SK-N-MC (cell line): ENCODE measurements at places on chromosomes 16 and 17.

DNA sequence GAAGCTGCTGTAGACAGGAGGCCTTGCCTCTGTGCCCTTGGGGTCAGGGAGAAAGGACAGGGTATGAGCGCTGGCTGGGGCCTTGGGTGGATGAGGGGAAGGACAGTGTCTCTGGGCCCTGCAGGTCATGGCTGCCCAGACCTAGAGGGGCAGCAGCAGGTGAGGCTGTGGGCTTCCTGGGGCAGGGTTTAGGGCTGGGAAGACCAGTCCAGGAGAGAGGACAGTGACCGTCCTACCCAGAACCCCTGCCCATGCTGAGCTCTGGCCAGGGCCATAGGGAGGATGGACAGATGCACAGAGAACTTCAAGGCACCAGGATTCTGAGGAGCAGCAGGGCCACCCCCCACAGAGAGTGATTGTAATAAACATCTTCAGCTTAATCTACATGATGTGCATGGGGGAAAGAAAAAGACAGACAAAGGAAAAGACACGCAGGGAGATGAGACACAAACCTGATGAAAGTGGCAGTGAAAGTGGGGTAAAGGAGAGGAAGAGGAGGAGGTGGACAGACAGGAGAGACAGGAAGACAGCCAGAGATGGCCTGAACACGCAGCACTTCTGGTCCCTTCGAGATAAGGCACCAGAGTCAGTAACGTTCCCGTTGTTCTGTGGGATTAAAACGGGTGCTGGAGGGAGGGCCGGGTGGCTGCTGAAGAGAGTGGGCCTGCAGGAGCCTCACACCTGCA, 17.5 kb downstream of the FLOT2 start:
- DNase-seq = no peak

DNA sequence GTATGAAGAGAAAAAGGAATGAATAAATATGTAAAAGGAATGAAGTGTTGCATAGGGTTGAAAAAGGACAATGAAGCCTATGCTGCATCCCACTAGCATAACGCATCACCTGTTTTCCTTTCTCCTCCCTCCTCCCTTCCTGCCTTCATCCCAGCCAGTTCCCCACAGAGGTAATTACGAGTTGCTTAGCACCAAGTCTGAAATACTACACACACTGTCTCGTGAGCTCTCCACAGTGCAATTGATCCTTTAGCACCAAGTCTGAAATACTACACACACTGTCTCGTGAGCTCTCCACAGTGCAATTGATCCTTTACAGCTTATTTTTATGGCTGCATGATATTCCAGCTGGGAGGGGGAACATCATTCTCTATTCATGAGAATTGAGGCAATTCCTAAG, 1.1 kb upstream of the DRC7 start:
- DNase-seq = no peak

DNA sequence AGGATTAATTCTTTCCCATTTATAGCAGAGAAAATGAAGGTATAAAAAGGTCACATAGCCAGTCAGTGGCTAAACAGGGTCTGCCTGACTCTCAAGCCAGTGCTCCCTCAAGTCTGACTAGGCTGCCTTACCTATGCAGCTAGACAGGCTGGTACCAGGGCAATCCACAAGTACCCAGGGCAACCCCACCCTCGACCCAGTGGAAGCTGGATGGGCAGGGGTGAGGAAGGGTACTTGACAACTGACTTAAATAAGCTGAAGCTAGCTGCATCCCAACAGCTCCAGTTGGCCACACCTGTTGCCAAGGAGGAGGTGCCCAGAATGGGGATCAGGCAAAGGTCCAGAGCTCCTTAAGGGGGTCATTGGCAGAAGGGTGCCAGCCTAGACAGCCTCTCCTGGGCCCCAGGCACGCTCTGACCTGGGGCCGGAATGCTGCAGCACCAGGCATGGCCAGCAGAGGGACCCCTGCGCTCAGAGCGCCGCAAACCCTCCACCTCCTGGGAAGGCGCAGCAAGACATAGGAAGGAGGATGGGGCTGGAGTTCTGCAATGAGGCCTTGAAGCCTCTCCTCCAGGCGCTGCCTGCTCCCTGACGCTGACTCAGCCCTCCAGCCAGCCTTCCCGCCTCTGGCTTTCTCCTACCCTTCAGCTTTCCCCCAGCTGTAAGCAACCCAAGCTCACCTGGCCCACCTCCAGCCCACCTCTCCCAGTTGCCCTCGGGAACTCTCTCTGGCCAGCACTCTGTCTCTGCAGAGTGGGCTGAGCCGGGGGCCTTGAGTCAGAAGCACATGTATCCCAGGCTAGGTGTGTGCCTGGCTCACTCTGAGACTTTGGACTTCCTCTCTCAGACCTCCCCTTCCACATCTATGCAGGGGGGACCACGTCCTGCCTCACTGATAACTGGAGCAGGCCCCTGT, 28.8 kb downstream of the MPP2 start:
- DNase-seq = peak; percentile 56

DNA sequence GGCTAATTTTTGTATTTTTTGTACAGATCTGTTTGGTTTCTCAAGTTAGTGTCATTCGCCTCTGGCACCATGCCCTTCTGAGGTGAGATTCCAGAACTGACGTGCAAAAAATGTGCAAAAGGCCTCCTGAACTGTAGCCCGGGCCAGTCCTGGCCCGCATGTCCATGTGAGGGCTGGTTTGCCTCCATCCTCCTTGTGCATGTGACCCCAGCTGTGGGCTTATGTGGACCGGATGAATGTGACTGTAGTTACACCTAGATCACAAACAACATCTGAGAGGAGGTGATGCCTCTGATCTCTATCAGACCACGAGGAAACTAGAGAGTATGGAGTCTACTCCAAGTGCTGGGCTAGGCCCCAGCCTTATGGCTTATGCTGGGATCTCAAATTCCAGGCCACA, 241.6 kb downstream of the XYLT1 start:
- DNase-seq = no peak

DNA sequence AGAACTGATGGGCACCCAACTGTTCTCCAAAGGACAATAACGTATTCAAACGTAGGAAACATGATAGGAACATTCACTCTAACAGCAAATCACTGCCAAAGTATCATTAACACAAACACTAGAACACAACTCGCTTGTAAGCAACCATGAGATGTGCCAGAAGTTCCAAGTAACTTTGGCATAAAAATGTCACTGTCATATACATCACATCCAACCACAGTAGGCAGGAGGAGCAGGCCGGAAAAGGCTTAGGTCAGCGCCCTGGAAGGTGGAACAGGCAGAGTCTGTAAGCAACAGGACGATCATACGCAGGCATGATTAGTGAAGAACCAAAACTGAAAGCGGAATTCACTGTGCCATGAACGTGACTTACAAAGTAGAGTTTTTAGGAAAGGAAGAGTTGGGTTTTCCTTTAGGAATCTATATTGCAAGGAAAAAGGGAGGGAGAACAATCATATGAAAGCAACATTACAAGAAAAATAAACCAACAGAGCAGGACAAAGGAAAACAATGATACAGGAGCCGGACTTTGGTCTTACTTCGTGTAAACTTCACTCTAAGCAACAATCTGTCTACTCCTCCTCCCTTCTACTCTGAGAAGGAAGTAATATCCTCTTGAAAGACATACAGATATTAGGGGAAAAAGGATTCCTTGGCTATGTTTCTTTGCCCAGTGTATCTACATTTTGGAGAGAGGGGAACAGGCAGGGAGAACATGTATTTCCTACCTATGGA, 52.3 kb downstream of the YWHAE start:
- DNase-seq = no peak

DNA sequence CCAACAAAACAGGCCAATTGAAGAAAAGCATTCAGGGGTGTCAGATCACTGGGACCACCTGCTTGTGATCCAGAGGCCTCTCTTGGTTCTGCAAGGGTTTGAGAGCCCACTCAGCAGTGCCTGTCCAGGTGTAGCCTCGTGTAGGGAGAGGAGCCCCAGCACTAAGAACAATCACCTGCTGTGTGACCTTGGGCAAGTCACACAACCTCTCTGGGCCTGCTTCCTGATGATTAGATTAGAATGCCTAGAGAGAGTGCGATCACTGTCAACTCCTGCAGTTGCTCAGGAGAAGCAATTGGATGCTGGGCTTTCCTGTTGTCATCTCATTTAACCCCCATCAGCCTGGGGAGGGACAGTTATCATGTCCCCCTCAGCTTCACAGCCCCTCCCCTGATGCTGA, 10.2 kb downstream of the DLX3 start:
- no peak for DNase-seq

DNA sequence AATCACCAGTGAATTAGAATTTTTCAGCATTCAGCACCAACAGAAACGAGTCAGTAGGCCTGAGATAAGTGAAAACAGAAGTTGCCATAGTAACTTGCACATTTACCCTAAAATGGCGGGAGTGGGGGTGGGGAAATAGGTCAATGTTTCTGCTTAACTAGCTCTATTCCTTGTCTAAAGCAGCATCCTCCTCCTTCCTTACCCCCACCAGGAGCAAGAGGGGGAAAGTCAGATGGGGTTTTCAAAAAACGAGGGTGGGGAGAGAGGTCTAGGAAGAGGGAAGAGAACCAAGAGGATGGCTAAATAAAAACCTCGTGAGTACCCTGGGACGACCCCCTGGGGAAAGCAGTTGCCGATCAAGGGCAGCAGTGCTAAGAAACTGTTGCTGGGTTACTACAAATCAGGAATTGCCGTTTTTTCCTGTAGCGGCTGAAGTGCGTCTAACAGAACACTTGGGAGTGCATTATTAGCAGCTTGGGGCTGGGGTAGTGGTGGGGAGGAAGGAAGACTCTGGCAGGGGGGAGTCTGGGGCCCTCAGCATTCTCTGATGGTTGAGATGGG, 34.4 kb upstream of the MNT start:
- DNase-seq = no peak

DNA sequence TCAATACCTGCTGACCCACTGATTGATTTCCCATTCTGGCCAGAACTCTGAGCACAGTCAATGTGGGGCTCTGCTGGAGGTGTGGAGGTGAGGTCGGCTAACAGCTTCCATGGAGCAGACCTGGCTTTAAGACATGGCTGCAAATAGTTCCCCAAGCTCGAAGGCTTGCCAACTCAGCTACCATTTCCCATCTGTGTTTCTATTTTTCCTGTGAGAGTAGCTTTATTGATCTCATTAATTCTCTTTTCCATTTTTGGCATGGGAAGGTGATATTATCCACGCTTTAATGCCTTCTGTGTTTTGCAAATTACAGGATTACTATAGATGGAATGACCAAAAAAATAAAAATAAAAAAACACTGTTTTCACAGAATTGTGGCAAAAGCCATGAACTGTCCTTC, 151.6 kb upstream of the XYLT1 start:
- no peak for DNase-seq

GRCh38 chr16:48503779-48504178, 106.2 kb downstream of the N4BP1 start:
- DNase-seq = no peak
